ENCODE measurements at places on chromosomes 7 and 10. TPM values are rescaled to one million over a fixed set of nuclear protein-coding genes. Genes with fewer than 3 reads are reported as not detected.

The FZD8 gene
- 2.0 TPM for polyA plus RNA-seq

The C10orf62 gene
- 0.06 TPM for polyA plus RNA-seq

The HDAC9 gene
- 31.2 TPM for polyA plus RNA-seq

The RFC2 gene
- polyA plus RNA-seq, result 14.5 TPM

The THSD7A gene
- not detected for polyA plus RNA-seq

The SPDYE1 gene
- not detected for polyA plus RNA-seq

The HMX2 gene
- polyA plus RNA-seq, result not detected

The LRGUK gene
- polyA plus RNA-seq, result 0.45 TPM

The SFTPA2 gene
- not detected for polyA plus RNA-seq

The SRRM3 gene
- polyA plus RNA-seq, result 0.52 TPM

The PDE6C gene
- not detected for polyA plus RNA-seq

The SSC4D gene
- 0.98 TPM for polyA plus RNA-seq

The MMD2 gene
- not detected for polyA plus RNA-seq

The TLL2 gene
- 0.48 TPM for polyA plus RNA-seq

- H3K27me3 ChIP-seq, result no peaks in the 10 kb centered on the region
- no peaks in the 10 kb centered on the region for H3K4me1 ChIP-seq
- DNase-seq, result no peak
- peaks cover 32% of the 10 kb centered on the region for H3K36me3 ChIP-seq
- H3K4me3 ChIP-seq, result no peak overlapping the region
Observed at GRCh38 chr10:124011464-124011863, 81.9 kb downstream of the CHST15 start.

DNA sequence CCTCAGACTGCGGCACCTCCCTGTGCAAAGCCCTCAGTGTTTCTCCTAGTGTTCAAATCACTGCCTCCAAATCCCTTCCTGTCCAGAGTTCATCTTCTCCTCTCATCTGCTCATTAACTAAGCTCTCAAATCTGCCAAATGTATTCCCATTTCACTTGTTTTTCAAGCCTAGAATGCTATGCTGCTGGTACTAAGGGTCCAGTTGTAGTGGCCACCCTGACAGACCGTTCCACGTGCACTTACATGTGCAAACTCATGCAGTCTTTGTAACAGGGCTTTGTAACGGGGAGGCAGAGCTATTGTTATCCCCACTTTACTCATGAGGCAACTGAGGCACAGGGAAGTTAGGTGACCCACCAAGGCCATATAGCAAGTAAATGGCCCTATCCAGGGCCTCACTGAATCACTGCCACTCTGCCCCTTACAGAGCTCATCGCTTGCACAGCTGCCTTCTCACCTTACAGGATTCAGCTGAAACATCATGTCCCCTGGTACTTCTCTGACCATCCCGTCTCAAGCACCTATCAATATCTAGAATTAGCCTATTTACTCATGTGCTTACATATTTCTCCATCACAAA is 153.0 kb upstream of the PDE1C start:
- DNase-seq, result no peak
- no peaks in the 10 kb centered on the region for H3K36me3 ChIP-seq
- no peak overlapping the region for H3K4me3 ChIP-seq
- no peak overlapping the region for H3K27ac ChIP-seq

- H3K4me1 ChIP-seq, result no peaks in the 10 kb centered on the region
- no peak for DNase-seq
- H3K4me3 ChIP-seq, result no peak overlapping the region
- no peaks in the 10 kb centered on the region for H3K27me3 ChIP-seq
Observed at GRCh38 chr7:98807068-98808048, 62.5 kb downstream of the TMEM130 start.

DNA sequence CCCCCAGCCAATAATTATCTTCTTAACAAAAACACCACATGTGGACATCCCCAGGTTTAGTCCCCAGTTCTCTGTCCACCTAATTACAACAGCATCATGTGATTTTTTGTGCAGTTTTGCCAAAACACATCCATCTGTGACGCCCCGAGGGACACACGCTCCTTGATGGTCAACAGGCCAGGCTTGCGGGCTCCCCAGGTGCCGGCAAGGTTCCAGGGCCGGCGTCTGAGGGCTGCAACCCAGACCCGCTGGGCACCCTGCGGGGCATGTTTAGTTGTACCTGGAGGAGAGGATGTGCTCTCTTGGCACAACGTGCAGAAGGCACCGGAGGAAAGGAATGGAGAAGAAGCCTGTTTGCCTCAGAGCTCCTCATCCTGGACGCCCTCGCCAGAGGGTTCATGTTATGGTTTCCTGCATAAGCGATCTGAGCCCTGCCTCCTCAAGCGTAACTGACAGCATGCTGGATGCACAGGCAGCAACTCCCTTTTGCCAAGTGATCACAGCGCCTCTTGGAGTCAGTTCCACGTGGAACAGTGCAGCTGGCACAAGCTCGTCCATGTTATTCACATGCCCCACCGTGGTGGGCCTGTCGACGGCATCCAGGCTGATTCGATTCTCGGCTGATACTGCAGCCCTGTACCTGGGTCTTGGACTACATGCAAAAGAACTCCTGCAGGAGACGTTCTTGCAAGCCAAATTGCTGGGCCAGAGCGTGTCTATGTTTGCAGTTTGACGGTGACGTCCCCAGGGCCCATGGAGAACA is 41.6 kb downstream of the JAKMIP3 start:
- no peak overlapping the region for H3K27ac ChIP-seq
- no peaks in the 10 kb centered on the region for H3K36me3 ChIP-seq
- no peaks in the 10 kb centered on the region for H3K4me1 ChIP-seq
- H3K4me3 ChIP-seq, result no peak overlapping the region

DNA sequence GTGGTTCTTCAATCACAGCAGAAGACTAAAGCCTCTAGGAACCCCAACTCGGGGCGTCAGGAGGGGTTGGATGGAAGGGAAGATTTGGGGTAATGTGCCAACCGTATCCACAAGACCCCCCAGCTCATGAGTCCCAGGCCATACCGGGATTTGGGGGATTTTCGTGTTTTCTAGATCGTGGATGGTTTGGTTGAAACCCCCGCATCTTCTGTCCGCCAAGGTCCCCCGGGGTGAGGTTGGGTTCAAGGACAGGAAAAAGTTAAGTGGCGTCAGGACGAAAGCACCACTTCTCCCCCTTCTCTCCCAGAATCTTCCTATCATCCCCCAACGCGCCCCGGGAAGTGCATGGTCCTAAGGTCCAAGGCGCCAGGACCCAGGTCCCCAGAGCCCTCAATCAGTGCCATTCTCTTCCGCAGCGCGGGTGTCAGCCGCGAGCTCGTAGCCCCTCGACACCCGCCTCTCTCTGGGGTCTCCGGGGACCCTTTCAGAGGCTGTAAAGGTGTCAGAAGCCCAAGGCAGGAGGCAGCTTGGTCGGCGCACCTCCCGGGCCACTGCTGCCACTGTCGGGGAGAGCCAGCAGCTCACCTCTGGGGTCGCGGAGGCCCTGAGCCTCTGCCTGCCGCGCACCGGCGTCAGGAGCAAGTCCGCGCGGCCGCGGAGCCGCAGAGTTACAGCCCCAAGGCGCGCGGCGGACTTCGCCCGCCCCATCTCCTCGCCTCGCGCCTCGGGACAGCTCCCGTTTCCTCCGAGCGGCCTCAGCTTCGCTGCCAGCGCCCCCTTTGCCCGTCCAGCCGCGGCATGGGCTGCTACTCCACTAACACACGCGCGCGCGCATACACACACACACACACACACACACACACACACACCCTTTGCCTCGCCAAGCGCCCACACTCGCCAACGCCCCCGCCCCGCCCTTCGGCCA is 1.5 kb downstream of the MKX start:
- H3K4me3 ChIP-seq, result no peak overlapping the region
- no peak for DNase-seq
- no peaks in the 10 kb centered on the region for H3K36me3 ChIP-seq
- peaks cover 66% of the 10 kb centered on the region for H3K27me3 ChIP-seq
- no peak overlapping the region for H3K27ac ChIP-seq
- H3K4me1 ChIP-seq, result peaks cover 15% of the 10 kb centered on the region

GRCh38 chr10:97553575-97554031 is 19.0 kb upstream of the ANKRD2 start:
- DNase-seq, result no peak
- H3K27ac ChIP-seq, result no peak overlapping the region
- peaks cover 29% of the 10 kb centered on the region for H3K4me1 ChIP-seq
- no peaks in the 10 kb centered on the region for H3K27me3 ChIP-seq
- H3K36me3 ChIP-seq, result no peaks in the 10 kb centered on the region

DNA sequence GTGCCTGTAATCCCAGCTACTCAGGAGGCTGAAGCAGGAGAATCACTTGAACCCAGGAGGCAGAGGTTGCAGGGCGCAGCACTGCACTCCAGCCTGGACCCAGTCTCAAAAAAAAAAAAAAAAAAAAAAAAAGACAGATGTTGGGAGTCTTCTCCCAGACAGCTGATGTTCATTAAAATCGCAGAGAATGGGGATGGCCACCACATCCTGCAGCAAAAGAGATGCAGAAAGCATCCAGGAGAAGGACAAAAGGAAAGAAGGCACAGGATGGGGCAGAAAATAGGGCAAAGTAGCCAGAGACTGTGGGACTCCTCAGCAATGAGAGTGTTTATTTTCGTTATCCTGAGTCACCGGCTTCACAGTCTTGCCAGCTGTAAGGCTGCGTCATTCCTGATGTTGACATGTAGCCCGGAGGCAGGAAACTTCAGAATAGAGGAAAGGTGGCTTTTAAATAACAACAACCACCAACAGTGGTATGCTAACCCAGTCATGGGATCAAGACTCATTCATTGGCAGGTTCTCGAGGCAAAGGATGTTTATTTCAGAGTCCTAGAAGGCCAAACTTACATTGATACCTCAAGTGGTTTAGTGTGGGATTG is 149.5 kb upstream of the SVIL start:
- peaks cover 14% of the 10 kb centered on the region for H3K4me1 ChIP-seq
- no peaks in the 10 kb centered on the region for H3K36me3 ChIP-seq
- H3K4me3 ChIP-seq, result no peak overlapping the region
- peak overlapping the region; percentile 63 for H3K27ac ChIP-seq
- no peaks in the 10 kb centered on the region for H3K27me3 ChIP-seq

DNA sequence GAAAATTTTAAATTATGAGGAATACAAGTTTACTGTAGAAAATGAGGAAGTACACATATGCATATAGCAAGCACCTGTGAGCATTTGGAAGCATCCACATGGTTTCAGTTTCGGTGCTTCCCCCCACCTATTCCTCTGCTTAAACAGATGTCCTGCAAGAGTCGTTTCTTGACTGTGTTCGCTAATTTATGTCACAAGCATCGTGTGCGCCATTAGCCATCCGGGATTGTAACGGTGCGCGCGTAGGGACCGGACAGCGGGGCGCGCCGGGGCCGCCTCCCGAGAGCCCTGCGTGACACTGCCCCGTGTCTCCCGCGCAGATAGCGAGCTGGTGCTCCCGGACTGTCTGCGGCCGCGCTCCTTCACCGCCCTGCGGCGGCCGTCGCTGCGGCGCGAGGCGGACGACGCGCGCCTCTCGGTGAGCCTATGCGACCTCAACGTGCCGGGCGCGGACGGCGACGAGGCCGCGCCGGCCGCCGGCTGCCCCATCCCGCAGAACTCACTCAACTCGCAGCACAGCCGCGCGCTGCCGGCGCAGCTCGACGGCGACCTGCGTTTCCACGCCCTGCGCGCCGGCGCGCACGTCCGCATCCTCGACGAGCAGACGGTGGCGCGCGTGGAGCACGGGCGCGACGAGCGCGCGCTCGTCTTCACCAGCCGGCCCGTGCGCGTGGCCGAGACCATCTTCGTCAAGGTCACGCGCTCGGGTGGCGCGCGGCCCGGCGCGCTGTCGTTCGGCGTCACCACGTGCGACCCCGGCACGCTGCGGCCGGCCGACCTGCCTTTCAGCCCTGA is 90.9 kb downstream of the NEURL1 start:
- no peak for DNase-seq
- H3K36me3 ChIP-seq, result no peaks in the 10 kb centered on the region
- H3K4me3 ChIP-seq, result peak overlapping the region; percentile 34
- H3K27ac ChIP-seq, result no peak overlapping the region
- no peaks in the 10 kb centered on the region for H3K4me1 ChIP-seq
- peaks cover 42% of the 10 kb centered on the region for H3K27me3 ChIP-seq
